ENCODE measurements at places on chromosomes 2 and 18.

- peak; percentile 68 for DNase-seq
These were observed 96.0 kb upstream of the ALKAL2 start for GRCh38 chr2:383888-384287.

DNA sequence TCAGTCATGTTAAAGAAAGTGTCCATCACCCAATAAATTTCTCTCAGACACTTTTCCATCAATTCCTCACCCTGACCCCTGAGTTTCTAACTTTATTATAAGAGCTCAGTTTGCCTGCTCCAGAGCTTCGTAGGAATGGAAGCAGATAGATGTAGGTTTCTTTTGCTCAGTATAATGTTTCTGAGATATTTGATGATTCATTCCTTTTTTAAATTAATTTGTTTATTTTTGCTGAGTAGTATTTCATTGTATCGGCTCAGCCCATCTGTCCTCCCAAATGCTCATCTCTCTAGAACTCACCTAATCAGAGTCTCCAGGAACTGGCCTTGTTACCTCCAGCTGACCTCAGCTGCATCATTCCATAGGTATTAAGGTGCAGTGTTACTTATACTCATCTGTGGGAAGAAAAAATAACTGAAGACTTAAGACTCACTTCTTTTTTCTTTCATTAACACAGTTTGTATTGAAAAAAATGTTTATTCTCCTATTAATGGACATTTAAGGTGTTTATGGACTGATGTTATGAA is 11.9 kb upstream of the BCL2L11 start:
- DNase-seq = no peak

GRCh38 chr2:209900638-209901037 is 101.8 kb upstream of the RPE start:
- no peak for DNase-seq

DNA sequence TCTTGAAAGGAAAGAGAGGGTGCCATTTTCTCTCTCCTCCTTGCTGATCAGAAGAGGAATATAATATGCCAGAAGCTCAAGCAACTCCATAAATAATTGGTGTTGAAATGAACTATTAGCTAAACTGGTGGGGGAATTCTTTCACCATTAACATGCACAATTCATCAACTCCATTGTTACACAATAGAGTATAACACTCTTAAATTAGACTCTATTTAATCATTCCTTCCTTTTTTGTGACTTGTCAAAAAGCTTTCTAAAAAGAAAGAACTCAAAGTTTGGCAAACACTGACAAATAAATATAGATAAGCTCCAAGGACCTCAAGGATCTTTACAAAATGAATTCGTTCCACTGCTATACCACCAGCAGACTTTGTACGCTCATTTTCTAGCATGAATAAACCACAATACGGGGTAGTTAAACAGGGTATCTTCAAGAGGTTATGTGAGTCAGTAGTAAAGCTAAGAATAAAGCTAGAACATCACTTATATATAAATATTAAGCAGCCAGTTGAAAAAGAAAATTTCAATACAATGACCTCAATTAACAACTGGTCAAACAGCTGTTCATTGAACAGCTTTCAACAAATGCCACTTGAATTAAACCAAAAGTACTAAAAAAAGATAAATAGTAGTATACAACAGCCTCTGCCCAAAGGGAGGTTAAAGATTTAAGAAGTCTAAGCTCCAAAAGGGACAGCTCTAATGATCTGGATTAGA is 6.4 kb downstream of the TRAK2 start:
- DNase-seq = no peak

GRCh38 chr2:105843476-105844374 is 99.0 kb downstream of the NCK2 start:
- DNase-seq = no peak

DNA sequence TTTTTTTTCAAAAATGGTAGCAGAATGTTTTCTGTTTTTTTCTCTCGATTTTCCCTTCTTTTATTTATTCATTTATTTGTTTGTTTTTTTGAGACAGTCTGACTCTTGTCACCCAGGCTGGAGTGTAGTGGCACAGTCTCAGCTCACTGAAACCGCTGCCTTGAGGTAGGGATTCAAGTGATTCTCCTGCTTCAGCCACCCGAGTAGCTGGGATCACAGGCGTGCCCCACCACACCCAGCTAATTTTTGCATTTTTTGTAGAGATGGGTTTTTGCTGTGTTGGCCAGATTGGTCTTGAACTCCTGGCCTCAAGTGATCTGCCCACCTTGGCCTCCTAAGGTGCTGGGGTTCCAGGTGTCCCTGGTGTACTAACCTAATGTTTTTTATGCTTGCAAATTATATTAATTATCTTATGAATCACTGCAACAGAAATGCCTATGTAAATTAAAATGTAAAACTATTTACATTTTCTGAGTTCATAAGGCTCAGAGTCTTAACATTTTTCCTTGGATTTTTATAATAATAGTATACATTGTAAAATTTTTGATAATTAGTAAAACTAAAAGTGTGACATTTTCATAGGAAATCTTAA is 19.2 kb downstream of the MTA3 start:
- DNase-seq = no peak
